Naive thymus-derived CD4-positive, alpha-beta T cell (primary cell): ENCODE measurements at places on chromosomes 1 and 21. TPM values are rescaled to one million over a fixed set of nuclear protein-coding genes. Genes with fewer than 3 reads are reported as not detected.

The VCAM1 gene
- total RNA-seq = not detected

The TIAM1 gene
- 81.1 and 83.8 TPM in 2 replicates for total RNA-seq

The C1orf35 gene
- total RNA-seq = 31.8 TPM

The MATN1 gene
- total RNA-seq = 2.2 TPM

The GIPC2 gene
- total RNA-seq = 0.57 TPM

The TCP10L gene
- 0.51 TPM for total RNA-seq

DNA sequence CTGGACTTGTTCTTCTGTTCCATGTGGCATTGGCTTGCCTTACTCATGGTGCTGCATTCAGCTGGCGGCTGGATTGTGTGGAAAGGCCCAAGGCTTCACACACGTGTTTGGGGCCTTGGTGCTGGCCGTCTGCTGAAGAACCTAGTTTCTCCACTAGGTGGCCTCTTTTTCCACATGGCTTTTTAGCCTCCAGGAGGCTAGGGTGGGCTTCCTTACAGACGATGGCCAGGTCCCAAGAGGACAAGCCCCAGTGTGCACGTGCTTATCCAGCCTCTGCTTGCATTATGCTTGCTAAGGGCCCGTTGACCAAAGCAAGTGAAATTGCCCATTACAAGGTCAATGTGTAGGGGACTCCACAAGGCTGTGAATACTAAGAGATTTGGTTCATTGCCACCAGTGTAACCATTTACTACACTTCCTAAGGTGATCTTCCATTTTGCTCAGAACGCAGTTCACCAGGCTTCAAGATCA lies 47.5 kb upstream of the FOXO6 start:
- H3K36me3 ChIP-seq = no peaks in the 10 kb centered on the region
- no peaks in the 10 kb centered on the region for H3K4me1 ChIP-seq
- H3K27ac ChIP-seq = no peak overlapping the region

DNA sequence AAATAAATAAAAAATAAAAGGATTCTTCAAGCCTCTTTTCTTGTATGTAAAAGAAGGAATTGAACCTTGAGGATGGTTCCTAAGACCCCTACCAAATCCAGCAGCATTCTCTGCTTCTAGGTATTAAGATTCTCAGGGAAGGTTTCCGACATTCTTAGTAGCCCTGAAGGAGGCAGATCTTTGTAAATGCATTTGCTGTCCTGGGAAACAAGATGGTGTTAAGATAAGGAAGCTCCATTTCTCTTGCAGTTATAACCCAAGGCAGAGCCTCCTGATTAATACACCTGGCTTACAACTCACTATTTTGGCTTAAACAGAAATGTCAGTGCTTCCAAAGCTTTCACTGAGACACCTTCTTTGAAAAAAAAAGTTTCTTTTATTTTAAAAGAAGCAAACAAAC lies 393.8 kb downstream of the DISC1 start:
- no peak for DNase-seq
- H3K27ac ChIP-seq = no peak overlapping the region
- no peaks in the 10 kb centered on the region for H3K4me1 ChIP-seq
- no peaks in the 10 kb centered on the region for H3K36me3 ChIP-seq

GRCh38 chr21:44347911-44348451 lies 5.4 kb upstream of the TRPM2 start:
- no peaks in the 10 kb centered on the region for H3K36me3 ChIP-seq
- H3K27me3 ChIP-seq = no peaks in the 10 kb centered on the region
- H3K4me1 ChIP-seq = peaks cover 6% of the 10 kb centered on the region
- no peak overlapping the region for H3K27ac ChIP-seq
- no peak overlapping the region for H3K4me3 ChIP-seq
- no peak for DNase-seq

DNA sequence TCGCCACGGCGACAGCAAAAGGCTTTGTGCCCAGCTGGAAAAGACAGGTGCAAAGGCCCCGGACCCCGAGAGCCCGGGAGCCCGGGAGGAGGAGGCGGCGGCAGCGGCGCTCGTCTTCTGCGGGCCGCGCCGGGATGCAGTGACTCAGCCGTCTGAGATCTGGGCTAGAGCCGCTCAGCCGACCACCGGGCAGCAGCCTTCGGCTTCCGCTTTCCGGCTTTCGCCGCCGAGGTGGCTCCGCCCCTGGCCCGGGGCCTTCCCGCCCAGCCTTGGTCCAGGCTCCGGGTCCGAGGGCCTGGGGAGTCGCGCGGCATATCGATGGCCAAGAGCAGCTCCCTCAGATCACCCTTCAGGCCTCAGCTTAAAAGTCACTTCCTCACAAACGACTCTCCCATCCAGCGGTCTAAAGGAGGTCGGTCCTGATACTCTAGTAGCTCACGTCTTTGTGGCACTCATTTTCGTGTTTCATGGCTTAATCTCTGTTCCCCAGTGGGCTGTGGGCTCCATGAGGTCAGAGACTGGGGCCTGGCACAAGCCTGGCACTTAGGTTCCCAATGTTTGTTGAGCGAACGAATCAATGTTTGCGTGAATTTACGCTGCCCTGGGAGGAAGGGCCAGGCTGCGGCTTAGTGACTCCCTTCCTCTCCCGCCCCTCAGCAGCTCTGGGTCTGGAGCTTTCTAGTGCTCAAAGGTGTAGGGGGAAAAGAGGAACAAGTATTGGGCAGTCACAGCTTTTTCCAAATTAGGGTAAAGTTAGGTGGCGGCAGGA lies at the start of gene PHTF1:
Gene PHTF1 (minus strand): TSS at position 154 of the 769 bp plus-strand sequence. CDS start 783 bp downstream, outside the sequence.
- peak within 1 kb of the TSS; percentile 74 for H3K27ac ChIP-seq

DNA sequence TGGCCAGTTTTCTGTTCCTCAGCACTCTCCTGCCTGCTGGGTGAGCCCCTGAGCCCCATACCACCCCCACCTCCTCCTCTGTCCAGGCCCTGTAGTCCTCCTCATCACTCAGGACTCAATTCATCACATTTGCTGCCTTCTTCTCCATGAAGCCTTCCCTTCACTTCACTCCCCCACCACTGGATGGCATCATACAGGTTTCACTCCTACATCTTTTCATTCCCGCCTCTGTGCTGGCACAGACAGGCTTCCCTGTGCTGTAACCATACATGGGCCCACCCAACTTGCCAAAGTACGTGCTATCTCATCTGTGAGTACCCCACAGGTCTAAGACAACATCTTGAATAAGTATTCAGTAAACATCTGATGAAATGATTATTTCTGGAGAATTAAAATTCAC lies 56.9 kb downstream of the SLC45A1 start:
- H3K36me3 ChIP-seq = peaks cover 46% of the 10 kb centered on the region
- H3K27ac ChIP-seq = no peak overlapping the region
- DNase-seq = no peak
- no peaks in the 10 kb centered on the region for H3K27me3 ChIP-seq
- no peak overlapping the region for H3K4me3 ChIP-seq
- H3K4me1 ChIP-seq = peaks cover 10% of the 10 kb centered on the region

DNA sequence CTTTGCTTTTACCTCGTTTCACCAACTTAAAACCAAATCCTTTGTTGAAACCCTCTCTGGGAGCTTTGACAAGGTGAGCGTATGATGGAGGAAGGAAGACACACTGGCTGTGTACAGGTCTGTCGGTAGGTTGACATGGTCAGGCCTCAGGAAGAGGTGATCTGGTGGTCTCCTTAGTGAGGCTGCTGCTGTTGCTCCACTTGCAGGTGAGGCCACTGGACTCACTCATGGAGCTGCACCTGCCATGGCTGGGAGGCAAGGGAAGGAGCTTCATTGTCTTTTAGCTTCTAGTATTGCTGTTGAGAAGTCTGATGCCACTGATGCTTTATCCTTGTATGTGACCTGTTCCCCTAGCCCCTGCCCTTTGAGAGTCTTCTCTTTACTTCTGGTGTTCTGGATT lies 35.7 kb downstream of the TENT5C start:
- no peak overlapping the region for H3K4me3 ChIP-seq
- H3K27ac ChIP-seq = no peak overlapping the region
- no peaks in the 10 kb centered on the region for H3K27me3 ChIP-seq

DNA sequence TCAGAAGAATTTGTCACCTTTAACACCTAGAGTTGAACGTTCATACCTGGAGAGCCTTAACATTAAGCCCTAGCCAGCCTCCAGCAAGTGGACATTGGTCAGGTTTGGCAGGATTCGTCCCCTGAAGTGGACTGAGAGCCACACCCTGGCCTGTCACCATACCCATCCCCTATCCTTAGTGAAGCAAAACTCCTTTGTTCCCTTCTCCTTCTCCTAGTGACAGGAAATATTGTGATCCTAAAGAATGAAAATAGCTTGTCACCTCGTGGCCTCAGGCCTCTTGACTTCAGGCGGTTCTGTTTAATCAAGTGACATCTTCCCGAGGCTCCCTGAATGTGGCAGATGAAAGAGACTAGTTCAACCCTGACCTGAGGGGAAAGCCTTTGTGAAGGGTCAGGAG lies 52.3 kb downstream of the UBE4B start:
- H3K27me3 ChIP-seq = no peaks in the 10 kb centered on the region
- no peaks in the 10 kb centered on the region for H3K4me1 ChIP-seq
- no peak overlapping the region for H3K4me3 ChIP-seq
- no peak for DNase-seq
- no peak overlapping the region for H3K27ac ChIP-seq

DNA sequence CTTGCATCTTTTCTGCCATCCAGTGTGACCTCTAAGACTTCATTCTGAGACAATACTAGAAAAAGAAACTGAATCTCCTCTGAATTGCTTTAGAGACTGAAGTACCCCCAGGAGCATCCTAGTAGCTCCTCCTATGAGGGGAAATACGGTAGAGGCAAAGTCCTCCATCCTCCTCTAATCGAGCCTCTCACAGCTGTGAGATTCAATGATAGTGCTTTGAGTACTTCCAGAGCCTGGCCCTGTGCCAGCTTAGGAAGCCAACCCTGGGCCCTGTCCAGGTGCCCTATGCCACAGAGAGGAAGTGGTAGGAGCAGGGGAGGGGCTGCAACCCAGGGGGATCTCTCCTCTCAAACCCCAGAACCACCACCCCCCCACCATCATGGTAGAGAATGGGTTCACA lies 10.7 kb downstream of the RORC start:
- no peak overlapping the region for H3K27ac ChIP-seq
- no peak overlapping the region for H3K4me3 ChIP-seq
- no peaks in the 10 kb centered on the region for H3K27me3 ChIP-seq
- no peaks in the 10 kb centered on the region for H3K36me3 ChIP-seq
- peaks cover 32% of the 10 kb centered on the region for H3K4me1 ChIP-seq

GRCh38 chr1:92219028-92219427 lies 1.3 kb downstream of the C1orf146 start:
- H3K36me3 ChIP-seq = no peaks in the 10 kb centered on the region
- no peak overlapping the region for H3K27ac ChIP-seq
- no peak for DNase-seq
- H3K4me3 ChIP-seq = no peak overlapping the region
- H3K27me3 ChIP-seq = no peaks in the 10 kb centered on the region

- H3K36me3 ChIP-seq = no peaks in the 10 kb centered on the region
- DNase-seq = no peak
- no peaks in the 10 kb centered on the region for H3K4me1 ChIP-seq
Measured at GRCh38 chr1:184215274-184215925, 163.9 kb downstream of the TSEN15 start.

DNA sequence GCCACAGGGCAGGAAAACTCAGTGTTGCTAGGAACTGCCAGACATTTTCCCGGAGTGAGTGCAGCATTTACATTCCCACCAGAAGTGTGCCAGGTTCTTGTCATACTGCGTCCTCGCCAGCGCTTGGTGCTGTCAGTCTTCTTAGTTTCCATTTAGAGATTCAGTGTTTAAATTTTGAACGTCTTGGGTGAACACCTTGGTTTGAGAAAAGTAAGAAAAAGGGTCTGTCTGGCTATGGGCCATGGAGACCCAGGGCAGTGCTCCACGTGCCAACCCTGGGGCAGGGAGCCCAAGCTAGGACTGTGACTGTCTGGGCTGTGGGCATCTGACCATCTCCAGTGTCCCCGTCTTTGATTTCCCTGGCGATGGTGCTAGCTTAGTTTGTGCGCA lies 16.0 kb downstream of the IBA57 start:
- H3K4me1 ChIP-seq = peaks cover 16% of the 10 kb centered on the region
- no peak for DNase-seq
- no peak overlapping the region for H3K4me3 ChIP-seq
- H3K27ac ChIP-seq = no peak overlapping the region
- H3K36me3 ChIP-seq = no peaks in the 10 kb centered on the region
- no peaks in the 10 kb centered on the region for H3K27me3 ChIP-seq

- no peaks in the 10 kb centered on the region for H3K27me3 ChIP-seq
- peaks cover 15% of the 10 kb centered on the region for H3K4me1 ChIP-seq
- H3K4me3 ChIP-seq = peak overlapping the region; percentile 86
- peak overlapping the region; percentile 69 for H3K27ac ChIP-seq
- H3K36me3 ChIP-seq = no peaks in the 10 kb centered on the region
Measured at GRCh38 chr1:145845144-145845513, 301 bp upstream of the NUDT17 start.

GRCh38 chr1:114345930-114346479 lies 165.0 kb downstream of the TRIM33 start:
- DNase-seq = no peak
- peak overlapping the region; percentile 53 for H3K27ac ChIP-seq
- H3K4me1 ChIP-seq = peaks cover 35% of the 10 kb centered on the region
- H3K4me3 ChIP-seq = peak overlapping the region; percentile 65
- H3K27me3 ChIP-seq = no peaks in the 10 kb centered on the region
